AG04449 (cell line): ENCODE measurements at places on chromosomes 6 and 20.

- no peak for DNase-seq
These were observed 5.3 kb downstream of the MMUT start for GRCh38 chr6:49457771-49458170.

DNA sequence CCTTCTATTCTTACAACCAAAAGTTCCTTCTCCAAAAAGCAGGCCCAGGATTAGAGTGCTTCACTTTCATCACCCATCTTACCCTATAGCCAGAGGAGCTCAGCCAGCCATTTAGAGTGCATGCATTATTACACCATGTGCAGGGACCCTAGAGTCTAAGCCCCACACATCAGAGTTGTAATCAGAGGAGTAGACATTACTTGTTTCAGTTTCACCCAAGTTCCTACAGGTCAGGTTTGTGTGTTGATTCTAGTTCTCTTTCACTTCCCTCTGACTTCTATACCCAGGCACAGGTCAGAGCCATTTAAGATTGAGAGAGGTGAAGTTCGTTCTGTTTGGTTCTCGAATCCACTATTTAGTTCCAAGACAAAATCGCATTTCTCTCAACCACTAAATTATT, 16.3 kb upstream of the ARFGEF3 start:
- DNase-seq, result no peak

DNA sequence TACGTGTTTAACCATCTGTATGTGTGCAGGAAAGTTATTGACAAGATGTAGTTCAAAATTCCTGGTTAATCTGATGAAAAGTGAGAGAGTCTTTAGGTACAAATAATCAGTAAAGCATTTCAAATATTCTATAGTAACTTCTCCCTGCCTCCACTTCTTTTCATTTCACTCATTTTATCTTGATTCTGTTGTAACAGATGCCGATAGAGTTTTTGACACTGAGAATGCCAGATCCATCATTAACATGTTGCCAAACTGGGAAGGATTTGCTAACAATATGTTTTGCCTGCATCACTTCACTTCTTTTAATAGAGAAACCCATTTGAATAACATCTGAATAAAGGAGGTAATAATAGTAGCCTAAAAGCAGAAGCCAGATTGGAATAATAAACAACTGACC, 20.4 kb upstream of the DEFB112 start:
- no peak for DNase-seq

- DNase-seq, result no peak
These were observed 37.6 kb downstream of the TXLNB start for GRCh38 chr6:139254196-139254595.
